ENCODE measurements at places on chromosomes 5 and 9. TPM values are rescaled to one million over a fixed set of nuclear protein-coding genes. Genes with fewer than 3 reads are reported as not detected.
A peak's percentile ranks its signal among the peaks of the same experiment; 100 is the strongest.

DNA sequence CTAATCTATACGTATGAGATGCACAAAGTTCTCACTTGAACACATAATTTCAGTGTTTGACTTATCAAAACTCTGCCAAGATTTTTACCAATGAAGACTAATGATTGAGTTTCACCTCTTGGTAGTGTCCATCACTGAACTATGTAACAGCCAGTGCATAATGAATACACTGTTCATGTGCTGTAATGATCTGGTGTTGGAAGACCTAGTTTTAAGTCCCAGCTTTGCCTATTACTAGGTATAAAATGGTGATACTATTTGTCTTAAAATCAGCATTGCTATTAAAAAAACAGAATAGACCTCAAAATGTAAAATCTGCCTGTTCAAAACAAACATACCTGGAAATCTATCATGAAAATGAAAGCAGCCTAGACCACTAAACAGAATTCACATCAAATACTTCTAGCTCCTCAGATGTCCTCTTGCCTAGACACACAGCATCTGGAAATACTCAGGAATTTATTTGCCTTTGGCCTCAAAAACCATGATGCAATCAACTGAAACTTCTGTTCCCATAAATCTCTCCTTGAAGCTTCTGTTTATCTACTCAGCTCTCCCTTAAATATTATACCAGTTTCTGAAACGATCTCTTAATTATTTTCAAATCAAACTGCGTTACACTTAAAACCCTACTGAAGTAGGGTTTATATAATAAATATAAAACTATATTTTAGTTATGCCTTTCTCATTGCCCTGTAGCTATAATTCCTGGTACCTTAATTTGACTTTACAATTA is 38.1 kb downstream of the MRPS27 start:
- no peak for DNase-seq

DNA sequence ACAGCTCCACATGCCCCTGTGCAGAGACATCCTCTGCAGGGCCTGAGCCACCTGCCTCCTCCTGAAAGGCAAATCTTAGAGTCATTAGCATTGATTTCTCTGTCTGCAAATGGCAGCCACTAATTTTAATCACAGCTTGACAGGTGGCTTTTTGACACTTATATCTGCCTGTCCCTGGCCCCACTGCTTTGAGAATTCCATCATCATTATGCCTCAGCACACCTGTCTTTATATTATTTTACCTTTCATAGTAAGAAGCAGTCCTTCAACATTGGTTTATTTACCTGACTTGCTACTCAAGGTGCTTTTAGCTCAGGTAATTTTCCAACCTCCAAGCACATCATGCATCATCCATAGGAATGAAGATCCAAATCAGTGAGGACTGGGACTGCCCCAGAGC is 451.3 kb downstream of the MTRR start:
- no peak for DNase-seq

FAM153A gene
- total RNA-seq, result not detected

DNA sequence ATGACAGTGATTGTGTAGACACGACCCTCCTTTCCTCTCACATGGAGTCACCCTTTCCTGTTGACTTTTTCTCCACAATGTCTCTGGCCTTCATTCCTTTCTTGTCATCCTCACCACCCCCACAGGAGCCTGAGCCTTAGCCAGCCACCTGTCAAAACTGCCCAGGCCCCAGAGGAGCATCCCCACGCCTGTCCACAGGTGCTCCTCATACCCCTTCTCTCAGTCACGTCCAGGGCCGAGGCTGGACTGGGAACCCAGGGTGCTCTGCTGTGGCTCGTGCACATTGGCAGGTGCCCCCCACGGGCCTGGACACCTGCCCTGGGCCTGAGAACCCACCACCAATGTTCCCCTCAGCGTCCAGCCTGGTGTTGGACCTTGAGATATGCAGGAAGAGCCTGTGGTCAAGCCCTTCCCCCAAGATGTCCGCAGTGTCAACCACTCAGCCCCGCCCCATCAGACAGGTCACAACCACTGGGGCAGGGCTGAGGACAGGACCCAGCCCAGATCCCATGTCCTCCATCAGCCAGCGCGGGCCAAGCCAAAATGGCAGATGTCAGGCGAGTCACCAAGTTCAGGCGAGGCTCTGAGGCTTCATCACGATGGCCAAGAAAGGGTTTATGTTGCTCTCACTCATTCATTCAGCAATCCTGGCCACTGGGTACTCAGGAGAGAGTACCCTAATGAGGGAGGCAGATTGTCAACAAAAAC is 65.8 kb upstream of the STXBP1 start:
- DNase-seq, result no peak

GRCh38 chr9:134136118-134136995 is 475 bp downstream of the WDR5 start:
- DNase-seq, result no peak

- no peak for DNase-seq
Observed at GRCh38 chr9:100088202-100088601, 10.6 kb downstream of the ERP44 start.

PCDHB16 gene
- total RNA-seq, result 5.9 TPM

DNA sequence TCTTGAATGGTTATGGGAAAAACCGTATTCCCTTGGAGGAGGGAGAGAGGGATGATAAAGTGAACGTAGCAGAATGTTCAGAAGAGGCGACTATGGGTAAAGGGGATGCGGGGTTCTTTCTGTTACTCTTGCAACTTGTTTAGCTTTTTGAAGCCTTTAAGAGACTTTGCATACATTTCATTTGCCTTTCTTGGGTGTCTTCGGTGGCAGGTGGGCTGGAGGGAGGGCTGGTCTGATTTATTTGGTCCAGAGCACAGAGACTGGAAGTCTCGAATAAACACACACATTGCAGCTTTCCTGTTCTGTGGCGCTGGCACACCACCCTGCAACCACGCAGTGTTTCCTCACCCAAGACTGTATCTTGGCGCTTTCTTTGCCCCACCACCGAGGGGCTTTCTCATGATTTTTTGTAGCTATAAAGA is 23.2 kb downstream of the TTF1 start:
- DNase-seq, result no peak

DNA sequence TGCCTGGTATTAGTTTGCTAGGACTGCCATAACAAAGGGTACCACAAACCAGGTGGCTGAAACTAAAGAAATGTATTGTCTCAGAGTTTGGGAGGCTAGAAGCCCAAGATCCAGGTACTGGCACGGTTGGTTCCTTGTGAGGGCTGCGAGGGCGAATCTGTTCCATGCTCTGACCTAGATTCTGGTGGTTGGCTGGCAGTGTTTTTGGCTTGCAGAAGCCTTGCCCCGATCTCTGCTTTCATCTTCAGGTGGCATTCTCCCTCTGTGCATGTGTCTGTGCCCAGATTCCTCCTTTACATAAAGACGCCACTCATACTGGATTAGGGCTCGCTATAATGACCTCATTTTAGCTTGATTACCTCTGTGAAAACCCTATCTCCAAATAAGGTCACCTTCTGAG is 36.7 kb downstream of the RAI14 start:
- DNase-seq, result no peak

- DNase-seq, result peak; percentile 80
Observed at GRCh38 chr5:2207416-2208238, 324.9 kb upstream of the IRX4 start.

Data from H1 (cell line).